ENCODE measurements at places on chromosomes 13 and 19. TPM values are rescaled to one million over a fixed set of nuclear protein-coding genes. Genes with fewer than 3 reads are reported as not detected.

ZNF667 gene
- 0.90 TPM for total RNA-seq

GRCh38 chr13:27869436-27870095 is 50.2 kb upstream of the PDX1 start:
- H3K36me3 ChIP-seq, result no peaks in the 10 kb centered on the region
- no peaks in the 10 kb centered on the region for H3K4me1 ChIP-seq
- no peaks in the 10 kb centered on the region for H3K27me3 ChIP-seq
- H3K27ac ChIP-seq, result no peak overlapping the region
- no peak for DNase-seq
- H3K4me3 ChIP-seq, result no peak overlapping the region

C5AR1 gene
- total RNA-seq, result 2.4 TPM

- no peaks in the 10 kb centered on the region for H3K4me1 ChIP-seq
- H3K36me3 ChIP-seq, result no peaks in the 10 kb centered on the region
- no peak for DNase-seq
- no peak overlapping the region for H3K27ac ChIP-seq
Measured at GRCh38 chr13:41137241-41137640, 4.6 kb upstream of the KBTBD6 start.

PNMA8B gene
- 0.52 TPM for total RNA-seq

- H3K4me1 ChIP-seq, result no peaks in the 10 kb centered on the region
- H3K36me3 ChIP-seq, result no peaks in the 10 kb centered on the region
- DNase-seq, result no peak
Measured at GRCh38 chr19:34017024-34017423, 155.3 kb upstream of the LSM14A start.

PSG3 gene
- not detected for total RNA-seq

DNA sequence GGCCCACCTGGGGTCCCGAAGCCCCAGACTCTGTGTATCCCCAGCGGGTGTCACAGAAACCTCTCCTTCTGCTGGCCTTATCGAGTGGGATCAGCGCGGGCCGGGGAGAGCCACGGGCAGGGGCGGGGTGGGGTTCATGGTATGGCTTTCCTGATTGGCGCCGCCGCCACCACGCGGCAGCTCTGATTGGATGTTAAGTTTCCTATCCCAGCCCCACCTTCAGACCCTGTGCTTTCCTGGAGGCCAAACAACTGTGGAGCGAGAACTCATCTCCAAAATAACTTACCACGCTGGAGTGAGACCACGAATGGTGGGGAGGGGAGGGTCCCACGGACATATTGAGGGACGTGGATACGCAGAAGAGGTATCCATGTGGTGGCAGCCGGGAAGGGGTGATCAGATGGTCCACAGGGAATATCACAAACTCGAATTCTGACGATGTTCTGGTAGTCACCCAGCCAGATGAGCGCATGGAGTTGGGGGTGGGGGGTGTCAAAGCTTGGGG is 1.0 kb upstream of the ICAM5 start:
- peak overlapping the region; percentile 59 for H3K4me3 ChIP-seq
- no peaks in the 10 kb centered on the region for H3K36me3 ChIP-seq
- no peak overlapping the region for H3K27ac ChIP-seq
- peaks cover 43% of the 10 kb centered on the region for H3K4me1 ChIP-seq

DNA sequence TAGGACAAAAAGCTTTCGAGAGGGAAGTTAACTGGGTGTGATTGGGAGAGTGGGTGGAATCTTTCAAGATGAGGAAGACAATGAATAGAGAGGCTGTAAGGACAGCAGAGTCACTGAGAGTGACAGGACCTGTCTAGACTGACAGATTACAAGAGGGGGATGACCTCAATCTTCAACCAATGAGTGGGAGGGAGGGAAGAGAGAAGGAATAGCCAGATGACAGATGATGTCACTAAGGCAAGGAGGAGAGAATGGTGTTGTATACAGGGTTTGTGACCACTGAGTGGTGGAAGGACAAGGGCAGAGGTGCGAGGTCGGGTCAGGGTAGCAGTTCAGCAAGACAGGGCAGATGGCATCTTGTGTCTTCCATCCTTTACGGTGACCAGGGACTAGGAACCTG is 5.8 kb upstream of the ILF3 start:
- peaks cover 2% of the 10 kb centered on the region for H3K36me3 ChIP-seq
- H3K27me3 ChIP-seq, result no peaks in the 10 kb centered on the region

- no peaks in the 10 kb centered on the region for H3K36me3 ChIP-seq
- no peaks in the 10 kb centered on the region for H3K27me3 ChIP-seq
- peak overlapping the region; percentile 56 for H3K27ac ChIP-seq
Measured at GRCh38 chr13:44191504-44192171, 182.0 kb upstream of the SERP2 start.

- no peaks in the 10 kb centered on the region for H3K4me1 ChIP-seq
- peaks cover 56% of the 10 kb centered on the region for H3K27me3 ChIP-seq
- no peak overlapping the region for H3K27ac ChIP-seq
- H3K36me3 ChIP-seq, result no peaks in the 10 kb centered on the region
Measured at GRCh38 chr19:12834976-12835757, 788 bp upstream of the RTBDN start.

DNA sequence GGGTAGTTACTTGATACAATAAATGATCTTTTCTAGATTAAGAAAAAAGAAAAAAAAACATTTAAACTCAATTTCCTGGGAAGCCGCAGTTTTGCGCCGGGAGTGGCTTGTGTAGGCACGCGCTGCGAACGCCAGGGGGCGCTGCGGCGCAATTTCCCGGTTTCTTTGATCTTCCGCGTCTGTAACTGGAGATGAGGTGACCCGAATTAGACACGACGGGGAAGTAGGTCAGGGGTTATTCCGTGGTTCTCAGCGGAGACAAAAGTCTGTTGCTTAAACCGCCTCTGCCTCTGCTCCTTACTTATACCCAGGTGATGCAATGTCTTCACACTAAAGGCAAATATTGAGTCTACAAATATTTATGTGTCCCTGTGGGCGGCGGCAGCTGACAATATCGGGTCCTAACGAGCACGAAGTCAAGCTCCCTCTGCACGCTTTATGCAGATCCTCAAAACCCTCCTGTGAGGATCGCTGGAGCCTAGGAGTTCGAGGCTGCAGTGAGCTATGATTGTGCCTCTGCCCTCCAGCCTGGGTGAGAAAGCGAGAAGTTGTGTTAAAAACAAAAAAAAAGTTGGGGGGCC is 15.2 kb downstream of the STXBP2 start:
- peak overlapping the region; percentile 79 for H3K27ac ChIP-seq
- H3K36me3 ChIP-seq, result no peaks in the 10 kb centered on the region
- peak; percentile 90 for DNase-seq
- no peaks in the 10 kb centered on the region for H3K27me3 ChIP-seq

DNA sequence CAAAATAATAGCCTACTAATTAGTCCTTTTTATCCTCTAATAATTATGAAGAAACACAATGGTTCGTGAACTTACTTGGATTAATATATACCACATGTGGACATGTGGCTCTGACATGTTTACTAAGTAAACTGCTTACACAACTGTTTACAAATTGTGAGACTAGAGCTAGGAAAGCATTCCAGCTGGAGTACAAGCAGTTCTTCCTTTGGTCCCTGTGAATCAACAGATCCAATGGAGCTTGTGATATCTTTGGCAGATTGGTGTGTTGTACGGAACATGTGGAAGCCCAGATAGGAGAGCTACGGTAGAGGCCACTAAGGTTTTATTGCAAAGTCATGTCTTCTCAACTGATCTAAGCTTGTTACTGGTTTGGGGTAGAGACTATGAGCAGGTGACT is 145.5 kb upstream of the SPRY2 start:
- H3K4me1 ChIP-seq, result no peaks in the 10 kb centered on the region
- DNase-seq, result no peak
- no peak overlapping the region for H3K4me3 ChIP-seq
- H3K36me3 ChIP-seq, result no peaks in the 10 kb centered on the region
- H3K27ac ChIP-seq, result no peak overlapping the region

DNA sequence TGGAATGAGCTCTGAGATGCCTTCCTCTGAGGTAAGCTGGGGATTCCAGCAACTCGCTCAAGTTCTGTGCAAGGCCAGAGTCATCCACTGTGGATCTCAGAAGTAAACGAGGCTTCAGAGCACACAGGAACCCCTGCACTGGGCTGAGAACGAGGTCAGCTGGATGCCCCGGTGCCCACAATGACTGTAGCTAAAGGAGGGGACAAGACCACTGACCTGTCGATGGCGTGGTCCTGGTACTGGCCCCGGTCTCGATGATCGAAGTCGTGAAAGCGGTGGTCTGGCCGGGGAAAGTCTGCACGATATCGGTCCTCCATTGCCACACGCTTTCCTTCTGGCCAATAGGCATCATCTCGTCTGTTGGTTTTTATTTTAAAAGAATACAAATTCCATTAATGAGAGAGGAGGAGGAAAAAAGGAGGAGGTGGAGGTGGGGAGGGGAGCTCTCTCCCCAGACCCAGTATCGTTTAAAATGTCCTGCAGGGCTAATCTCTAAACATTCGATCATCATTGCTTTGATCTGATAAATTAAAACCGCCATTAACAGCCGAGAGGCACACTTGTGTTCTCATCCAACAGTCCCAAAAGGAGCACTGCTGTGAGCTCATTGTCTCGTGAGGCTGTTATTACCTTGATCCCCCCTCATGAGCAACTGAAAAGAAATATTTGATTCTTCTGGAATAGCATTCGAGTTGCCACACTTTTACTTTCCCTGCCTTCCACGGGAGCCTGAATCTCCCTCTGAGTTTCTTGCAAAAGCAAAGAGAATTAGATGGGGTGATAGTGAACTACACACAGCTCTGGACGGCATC is 25.0 kb upstream of the TINCR start:
- H3K4me3 ChIP-seq, result no peak overlapping the region
- no peaks in the 10 kb centered on the region for H3K27me3 ChIP-seq
- no peak for DNase-seq
- no peaks in the 10 kb centered on the region for H3K4me1 ChIP-seq

- H3K27ac ChIP-seq, result no peak overlapping the region
- no peak overlapping the region for H3K4me3 ChIP-seq
- no peaks in the 10 kb centered on the region for H3K27me3 ChIP-seq
- DNase-seq, result no peak
- H3K4me1 ChIP-seq, result peaks cover 4% of the 10 kb centered on the region
Measured at GRCh38 chr19:13138171-13138915, 11.8 kb downstream of the STX10 start.

SLC17A7 gene
- 0.42 TPM for total RNA-seq

DNA sequence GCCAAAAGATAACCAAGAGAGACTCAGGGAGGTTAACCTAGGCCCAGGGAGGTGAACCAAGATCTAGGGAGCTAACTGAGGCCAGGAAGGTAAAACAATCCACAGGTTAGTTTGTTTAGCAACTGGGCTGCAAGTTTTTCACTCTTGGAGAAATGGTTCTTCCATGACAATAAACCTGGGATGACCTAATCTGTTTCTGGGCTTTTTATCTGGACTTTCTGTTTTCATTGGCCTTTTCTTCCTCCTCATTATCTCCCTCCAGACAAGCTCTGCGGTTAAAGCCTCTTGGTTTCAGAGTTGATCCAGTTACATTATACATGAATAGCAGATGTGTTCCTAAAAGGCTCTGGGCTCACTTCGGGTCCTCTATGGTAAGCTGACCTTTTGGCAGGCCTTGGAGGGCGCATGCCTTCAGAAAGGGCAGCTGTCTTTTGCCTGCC is 44.2 kb downstream of the PCDH8 start:
- no peak for DNase-seq
- no peak overlapping the region for H3K27ac ChIP-seq
- no peaks in the 10 kb centered on the region for H3K27me3 ChIP-seq
- no peaks in the 10 kb centered on the region for H3K36me3 ChIP-seq

DNA sequence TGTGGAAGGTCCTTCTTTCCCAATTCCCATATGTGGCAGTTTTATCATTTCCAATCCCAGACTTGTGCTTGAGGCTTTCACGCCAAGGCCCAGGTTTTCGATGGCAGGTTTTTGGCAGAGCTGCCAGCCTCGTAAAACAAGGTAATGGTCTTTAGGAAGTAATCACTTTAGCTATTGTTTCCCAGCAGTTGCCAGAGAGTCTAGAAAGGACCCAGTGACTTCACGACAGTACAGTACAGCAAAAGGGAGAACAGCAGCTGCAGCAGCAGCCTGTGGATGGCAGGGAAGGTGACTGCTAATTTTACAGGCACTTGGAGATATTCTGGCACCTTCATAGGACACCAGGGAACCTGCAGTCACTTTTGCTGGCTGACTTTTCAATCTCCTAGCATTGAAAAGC is 291.6 kb upstream of the MAB21L1 start:
- no peaks in the 10 kb centered on the region for H3K27me3 ChIP-seq
- no peak for DNase-seq
- H3K36me3 ChIP-seq, result no peaks in the 10 kb centered on the region
- H3K4me3 ChIP-seq, result no peak overlapping the region
- no peak overlapping the region for H3K27ac ChIP-seq
- H3K4me1 ChIP-seq, result peaks cover 5% of the 10 kb centered on the region

- no peak for DNase-seq
- no peak overlapping the region for H3K4me3 ChIP-seq
- H3K27me3 ChIP-seq, result no peaks in the 10 kb centered on the region
- no peaks in the 10 kb centered on the region for H3K4me1 ChIP-seq
- H3K27ac ChIP-seq, result no peak overlapping the region
Measured at GRCh38 chr13:55298201-55298600, 1842.5 kb upstream of the PRR20A start.

FXYD1 gene
- 542 TPM for total RNA-seq

ADGRE3 gene
- total RNA-seq, result not detected

- H3K27me3 ChIP-seq, result no peaks in the 10 kb centered on the region
- no peak for DNase-seq
- H3K27ac ChIP-seq, result peak overlapping the region; percentile 53
- H3K36me3 ChIP-seq, result no peaks in the 10 kb centered on the region
- H3K4me1 ChIP-seq, result peaks cover 19% of the 10 kb centered on the region
Measured at GRCh38 chr19:36059180-36059910, 4.6 kb downstream of the WDR62 start.

FBXO46 gene
- 9.6 TPM for total RNA-seq

GRCh38 chr13:63554157-63554556 is 2138.5 kb upstream of the PCDH20 start:
- H3K36me3 ChIP-seq, result no peaks in the 10 kb centered on the region
- DNase-seq, result no peak
- H3K27ac ChIP-seq, result no peak overlapping the region
- H3K27me3 ChIP-seq, result no peaks in the 10 kb centered on the region
- H3K4me3 ChIP-seq, result no peak overlapping the region

GRCh38 chr13:73082471-73082870 is 23.7 kb downstream of the KLF5 start:
- H3K4me1 ChIP-seq, result no peaks in the 10 kb centered on the region
- DNase-seq, result no peak
- no peak overlapping the region for H3K4me3 ChIP-seq
- peaks cover 6% of the 10 kb centered on the region for H3K36me3 ChIP-seq

DNA sequence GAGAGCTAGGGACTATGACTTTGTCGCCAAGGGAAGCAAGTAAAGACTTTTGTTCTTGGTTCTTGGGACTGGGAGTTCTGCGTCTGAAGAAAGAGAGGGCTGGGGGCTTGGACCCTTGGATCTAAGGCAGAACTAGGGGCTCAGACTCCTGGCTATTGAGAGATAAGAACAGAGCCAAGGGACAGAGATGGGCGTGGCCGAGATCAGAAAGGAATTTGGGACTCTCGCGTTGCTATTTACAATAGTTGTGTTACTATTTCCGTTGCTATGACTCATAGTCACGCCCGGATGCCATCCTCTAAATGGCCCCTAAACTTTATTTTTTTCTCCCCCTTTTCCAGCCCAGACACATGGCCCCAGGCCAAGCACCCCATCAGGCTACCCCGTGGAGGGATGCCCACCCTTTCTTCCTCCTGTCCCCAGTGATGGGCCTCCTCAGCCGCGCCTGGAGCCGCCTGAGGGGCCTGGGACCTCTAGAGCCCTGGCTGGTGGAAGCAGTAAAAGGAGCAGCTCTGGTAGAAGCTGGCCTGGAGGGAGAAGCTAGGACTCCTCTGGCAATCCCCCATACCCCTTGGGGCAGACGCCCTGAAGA is 759 bp downstream of the PPP1R15A start:
- peaks cover 46% of the 10 kb centered on the region for H3K36me3 ChIP-seq
- no peaks in the 10 kb centered on the region for H3K27me3 ChIP-seq
- H3K4me1 ChIP-seq, result peaks cover 43% of the 10 kb centered on the region

Data from psoas muscle (tissue), 8 donors.